DMS153 (cell line): ENCODE measurements at places on chromosomes 16 and 17.

- no peak for DNase-seq
Observed at GRCh38 chr16:1377406-1378010, 25.8 kb downstream of the GNPTG start.

GRCh38 chr16:50981951-50982350 lies 169.1 kb downstream of the SALL1 start:
- no peak for DNase-seq

DNA sequence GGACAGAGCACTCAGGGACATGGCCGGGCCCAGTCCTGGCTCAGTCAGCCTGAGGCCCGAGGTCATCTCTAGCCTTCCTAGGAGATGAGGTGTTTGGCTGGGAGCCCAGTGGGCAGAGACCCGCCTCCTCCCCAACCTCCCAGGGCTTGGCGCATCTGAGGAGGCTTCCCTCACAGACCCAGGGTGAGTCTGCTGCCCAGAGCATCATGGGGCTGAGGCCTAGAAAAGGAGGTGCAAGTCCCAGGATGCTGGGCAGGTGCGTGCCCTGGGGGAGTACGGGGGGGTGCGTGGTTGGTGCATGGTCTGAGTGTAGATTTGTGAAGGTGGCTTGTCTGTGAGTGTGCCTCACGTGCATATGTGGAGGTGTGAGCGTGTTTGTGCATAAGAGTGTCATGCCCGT lies 4.7 kb downstream of the PDE6G start:
- DNase-seq: no peak

DNA sequence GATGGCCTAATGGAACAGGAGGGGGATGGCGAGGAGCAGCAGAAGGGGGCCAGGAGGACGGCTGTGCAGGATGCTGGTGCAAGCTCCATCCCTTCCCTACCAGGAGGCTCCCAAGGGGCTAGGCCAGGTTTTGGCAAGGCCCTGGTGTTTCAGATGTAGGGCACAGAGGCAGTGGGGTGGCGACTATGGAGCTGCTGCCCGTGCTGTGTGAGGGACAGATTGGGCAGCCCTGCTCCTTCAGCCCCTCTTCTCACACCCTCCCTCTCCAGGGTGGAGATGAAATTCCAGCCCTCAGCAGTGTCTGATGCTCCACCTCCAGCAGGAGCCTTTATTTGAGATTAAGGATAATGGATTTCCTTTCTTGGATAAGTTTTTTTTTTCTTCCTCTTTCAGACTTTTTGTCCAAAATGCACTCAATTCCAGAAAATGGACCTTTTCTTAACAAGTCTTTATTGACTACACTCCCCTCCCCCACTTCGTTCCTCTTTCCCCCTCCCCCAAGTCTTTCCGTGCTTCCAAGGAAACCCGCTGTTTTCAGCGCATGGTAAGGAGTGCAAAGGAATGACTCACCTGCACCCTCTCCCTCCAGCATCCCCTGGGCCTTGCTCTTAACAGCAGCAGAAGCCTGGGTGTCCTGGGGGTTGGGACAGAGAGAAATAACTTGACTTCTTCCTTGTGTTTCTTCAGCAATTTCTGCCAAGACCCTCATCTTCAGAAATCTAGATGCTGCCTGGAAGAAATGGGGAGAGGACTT lies 95.2 kb downstream of the CCDC182 start:
- no peak for DNase-seq

GRCh38 chr17:34615326-34615725 lies 35.9 kb downstream of the TMEM132E start:
- DNase-seq: no peak

GRCh38 chr17:45220079-45220478 lies 1.6 kb upstream of the FMNL1 start:
- no peak for DNase-seq

- no peak for DNase-seq
Observed at GRCh38 chr17:80416940-80417293, 1.9 kb downstream of the ENDOV start.

DNA sequence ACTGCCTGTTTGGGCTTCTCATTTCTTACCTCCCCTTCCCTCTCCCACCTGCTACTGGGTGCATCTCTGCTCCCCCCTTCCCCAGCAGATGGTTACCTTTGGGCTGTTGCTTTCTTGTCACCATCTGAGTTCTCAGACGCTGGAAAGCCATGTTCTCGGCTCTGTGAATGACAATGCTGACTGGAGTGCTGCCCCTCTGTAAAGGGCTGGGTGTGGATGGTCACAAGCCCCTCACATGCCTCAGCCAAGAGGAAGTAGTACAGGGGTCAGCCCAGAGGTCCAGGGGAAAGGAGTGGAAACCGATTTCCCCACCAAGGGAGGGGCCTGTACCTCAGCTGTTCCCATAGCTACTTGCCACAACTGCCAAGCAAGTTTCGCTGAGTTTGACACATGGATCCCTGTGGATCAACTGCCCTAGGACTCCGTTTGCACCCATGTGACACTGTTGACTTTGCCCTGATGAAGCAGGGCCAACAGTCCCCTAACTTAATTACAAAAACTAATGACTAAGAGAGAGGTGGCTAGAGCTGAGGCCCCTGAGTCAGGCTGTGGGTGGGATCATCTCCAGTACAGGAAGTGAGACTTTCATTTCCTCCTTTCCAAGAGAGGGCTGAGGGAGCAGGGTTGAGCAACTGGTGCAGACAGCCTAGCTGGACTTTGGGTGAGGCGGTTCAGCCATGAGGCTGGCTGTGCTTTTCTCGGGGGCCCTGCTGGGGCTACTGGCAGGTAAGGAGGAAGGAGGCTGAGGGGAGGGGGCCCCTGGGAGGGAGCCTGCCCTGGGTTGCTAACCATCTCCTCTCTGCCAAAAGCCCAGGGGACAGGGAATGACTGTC lies at the start of gene CD68:
CD68 (plus strand) TSS at position 638 of the 833 bp plus-strand sequence; CDS start at position 678, 40 bp downstream.
- DNase-seq: no peak

GRCh38 chr16:50549561-50549915 lies 1.3 kb downstream of the NKD1 start:
- no peak for DNase-seq

DNA sequence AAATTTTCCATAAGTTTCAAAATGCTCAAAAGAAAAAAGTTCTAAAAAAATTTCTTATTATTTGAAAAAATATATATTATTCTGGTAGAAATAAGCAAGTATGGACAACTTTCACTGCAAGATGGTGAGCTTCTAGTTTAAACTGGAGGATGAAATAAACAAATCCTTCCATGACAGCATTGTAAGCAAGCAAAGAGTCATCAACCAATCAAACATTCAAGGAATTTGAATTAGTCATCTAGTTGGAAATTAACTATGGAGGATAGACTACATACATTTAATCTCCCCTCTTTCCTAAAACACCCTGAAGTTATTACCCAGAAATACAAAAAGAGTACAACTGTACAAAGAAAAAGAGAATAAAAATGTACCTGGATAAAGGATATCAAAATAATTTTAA lies 51.0 kb upstream of the IRX5 start:
- DNase-seq: no peak

DNA sequence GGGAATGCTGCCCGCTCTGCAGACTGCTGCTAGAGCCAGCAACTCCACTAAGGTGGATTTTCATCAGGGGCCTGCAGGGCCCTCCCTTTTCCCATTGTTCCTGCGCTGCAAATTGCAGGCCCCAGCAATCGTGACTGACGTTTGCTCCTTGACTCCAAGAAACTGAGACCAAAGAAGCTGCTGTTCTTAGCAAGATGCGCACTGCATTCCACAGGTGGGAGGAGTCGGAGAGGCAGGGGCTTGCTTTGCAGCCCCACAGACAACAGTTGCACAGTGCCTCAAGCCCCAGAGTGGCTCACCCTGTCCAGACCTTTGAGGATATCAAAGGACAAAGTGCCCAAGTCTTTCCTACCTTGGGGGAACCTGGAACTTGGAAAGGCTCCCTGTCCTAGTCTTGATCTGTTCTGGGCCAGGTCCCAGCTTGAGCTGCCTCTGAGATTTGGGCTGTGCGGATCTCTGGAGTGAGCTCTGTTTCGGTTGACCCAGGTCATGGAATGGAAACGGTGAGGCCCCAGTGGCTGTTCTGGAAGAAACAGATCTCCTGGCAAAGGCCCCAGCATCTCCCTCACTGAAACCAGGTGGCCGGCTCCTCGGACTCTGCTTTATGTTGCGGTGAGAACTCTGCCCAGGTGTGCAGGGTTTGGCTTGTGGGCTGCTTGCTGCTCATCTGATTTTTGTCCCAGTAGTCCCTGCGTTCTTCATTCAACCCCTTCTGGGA lies 24.9 kb downstream of the PLCD3 start:
- no peak for DNase-seq

DNA sequence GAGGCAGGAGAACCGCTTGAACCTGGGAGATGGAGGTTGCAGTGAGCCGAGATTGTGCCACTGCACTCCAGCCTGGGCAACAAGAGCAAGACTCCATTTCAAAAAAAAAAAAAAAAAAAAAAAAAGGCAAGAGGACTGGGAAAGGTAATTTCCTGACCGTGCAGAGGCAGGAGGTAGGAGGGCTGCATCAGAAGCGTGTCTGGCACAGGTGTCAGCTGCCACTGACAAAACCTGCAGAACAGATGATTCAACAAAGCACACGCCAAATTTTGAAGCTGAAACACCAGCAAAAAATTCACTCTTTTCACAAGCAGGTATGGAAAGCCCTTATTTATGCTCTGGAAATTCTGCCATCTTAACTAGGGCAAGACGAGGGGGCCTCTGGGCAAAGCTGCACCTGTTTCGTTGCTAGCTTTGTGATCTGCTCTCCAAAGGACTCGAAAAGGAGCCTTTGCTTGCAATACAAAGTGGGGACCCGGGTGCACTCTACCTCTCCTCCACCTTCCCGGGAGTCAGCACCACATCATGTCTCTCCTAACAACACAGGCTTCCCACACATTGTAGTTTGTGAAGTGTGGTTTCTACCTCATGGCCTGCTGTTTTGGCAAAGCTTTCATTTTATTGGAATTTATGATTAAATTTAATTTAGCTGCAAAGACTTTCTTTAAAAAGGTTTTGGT lies 33.7 kb downstream of the USP22 start:
- no peak for DNase-seq

DNA sequence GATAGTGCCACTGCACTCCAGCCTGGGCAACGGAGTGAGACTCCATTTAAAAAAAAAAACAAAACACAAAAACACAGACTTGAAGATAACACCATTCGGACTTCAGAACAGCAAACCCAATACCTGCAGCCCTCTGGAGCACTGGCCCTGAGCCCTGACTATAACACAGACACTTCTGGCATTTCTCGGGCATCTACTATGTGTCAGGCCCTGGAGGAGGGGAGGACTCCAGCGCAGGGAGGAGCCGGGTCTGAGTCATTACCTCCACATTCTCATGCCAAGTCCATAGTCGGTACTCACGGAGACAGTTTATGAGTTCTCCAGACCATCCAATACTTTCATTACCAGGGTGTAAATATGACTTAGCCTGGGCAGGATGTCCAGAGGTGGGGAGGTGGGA lies 48.8 kb downstream of the PITPNM3 start:
- no peak for DNase-seq

GRCh38 chr16:11315510-11315909 lies 29.7 kb upstream of the RMI2 start:
- no peak for DNase-seq

- DNase-seq: no peak
Observed at GRCh38 chr17:31738067-31738466, 121.0 kb downstream of the COPRS start.

- DNase-seq: no peak
Observed at GRCh38 chr17:40953881-40954280, 12.9 kb downstream of the KRT39 start.

DNA sequence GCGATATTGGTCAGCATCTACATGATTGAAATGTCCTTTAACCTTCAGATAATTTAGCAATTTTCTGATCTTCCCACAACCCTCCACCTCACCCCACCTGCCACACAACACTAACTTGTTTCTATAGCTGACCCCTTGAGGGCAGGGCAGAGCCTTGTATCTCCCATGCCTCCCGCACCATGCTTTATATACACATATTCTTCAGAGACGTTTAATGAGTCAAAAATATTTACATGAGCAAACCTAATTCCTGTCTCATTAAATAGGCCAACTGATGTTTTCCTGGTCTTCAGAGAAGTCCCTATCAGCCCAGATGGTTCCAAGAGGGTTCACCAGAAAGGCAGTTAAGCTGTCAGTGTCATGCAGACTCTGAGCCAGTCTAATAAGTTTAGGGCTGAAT lies 6.6 kb upstream of the DHRS7C start:
- DNase-seq: no peak

DNA sequence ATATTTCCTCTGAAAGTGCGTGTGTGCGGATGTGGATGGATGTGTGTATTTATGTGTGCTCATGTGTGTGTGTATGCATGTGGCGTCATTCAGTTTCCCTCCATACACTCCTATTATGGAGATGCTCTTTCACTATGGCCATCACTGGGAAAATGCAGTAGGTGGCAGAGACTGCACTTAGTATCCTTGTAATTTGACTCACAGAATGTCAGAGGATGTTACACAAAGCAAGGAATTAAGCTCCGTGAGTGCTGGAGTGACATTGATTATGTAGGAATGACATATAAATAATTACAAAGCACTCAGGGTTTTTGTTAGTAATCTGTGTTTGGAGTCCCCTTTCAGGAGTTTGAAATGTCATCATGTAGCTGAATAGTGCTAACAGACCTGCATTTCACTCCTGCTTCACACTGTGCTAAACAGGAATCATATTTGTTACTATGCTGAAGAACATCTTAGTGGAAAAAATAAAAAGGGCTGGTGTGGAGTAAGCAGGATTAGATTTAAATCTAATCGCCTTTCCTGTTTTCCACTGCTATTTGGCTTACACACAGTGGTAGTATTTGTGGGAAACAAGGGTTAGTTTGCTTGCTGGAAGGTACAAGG lies 59.6 kb downstream of the HS3ST4 start:
- no peak for DNase-seq

DNA sequence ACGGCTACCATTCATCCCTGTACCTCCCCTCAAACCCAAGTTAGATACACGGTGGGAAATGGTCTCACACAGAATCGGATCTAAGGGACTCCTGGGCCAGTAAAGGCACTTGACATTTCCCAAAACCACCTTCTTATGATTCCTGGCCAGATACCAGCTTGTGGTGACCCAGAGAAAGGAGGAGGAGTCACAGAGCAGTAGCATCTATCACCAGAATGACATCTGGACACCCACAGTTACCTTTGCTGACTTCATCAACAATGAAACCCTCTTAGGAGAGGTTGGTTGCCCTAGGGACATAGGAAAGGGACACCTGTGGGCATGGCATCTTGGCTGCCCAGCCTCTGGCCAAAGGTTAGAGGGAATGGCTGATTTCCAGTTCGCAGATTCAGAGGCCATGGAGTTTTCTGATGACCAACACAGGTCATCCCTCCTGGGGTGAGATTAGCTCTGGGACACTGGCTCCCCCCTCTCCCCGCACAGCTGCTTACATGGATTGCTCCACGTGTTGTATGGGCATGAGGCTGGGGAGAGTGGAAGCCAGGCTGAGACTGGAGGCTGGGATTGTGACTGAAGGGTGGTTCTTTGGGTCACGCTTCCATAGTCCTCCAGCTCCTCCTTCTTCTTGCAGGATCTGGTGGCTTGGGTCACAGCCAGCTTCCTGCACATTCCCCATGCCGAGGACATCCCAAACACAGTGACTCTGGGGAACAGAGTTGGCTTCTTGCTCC lies 1.4 kb upstream of the AOC3 start:
- no peak for DNase-seq
